GM12891 (cell line): ENCODE measurements at places on chromosomes 13 and 19.
A peak's percentile ranks its signal among the peaks of the same experiment; 100 is the strongest.

DNA sequence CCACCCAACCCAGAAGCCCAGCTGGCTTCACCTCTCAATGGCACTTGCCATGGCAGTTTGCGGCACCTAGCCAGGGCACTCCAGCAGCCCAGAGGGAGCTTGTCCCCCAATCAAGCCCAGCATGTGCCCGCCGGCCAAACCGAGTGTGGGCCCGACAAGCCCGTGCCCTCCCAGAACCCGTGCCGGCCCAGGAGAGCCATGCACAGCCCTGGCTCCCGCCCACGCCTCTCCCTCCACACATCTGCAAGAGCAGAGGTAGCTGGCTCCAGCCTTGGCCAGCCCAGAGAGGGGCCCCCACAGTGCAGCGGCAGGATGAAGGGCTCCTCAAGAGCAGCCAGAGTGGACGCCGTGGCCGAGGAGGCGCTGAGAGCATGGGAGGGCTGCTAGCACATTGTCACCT, 2278.0 kb upstream of the PCDH20 start:
- no peak for DNase-seq

GRCh38 chr19:2385053-2385721, 25.1 kb downstream of the TMPRSS9 start:
- DNase-seq: no peak

GRCh38 chr19:13437919-13438618, 68.2 kb downstream of the CACNA1A start:
- DNase-seq: no peak

- no peak for DNase-seq
These were observed 11.9 kb downstream of the MARK4 start for GRCh38 chr19:45263013-45263412.

- DNase-seq: no peak
These were observed 6.7 kb downstream of the SAFB2 start for GRCh38 chr19:5615756-5616327.

GRCh38 chr19:10553087-10553667, 9.5 kb downstream of the ATG4D start:
- no peak for DNase-seq

DNA sequence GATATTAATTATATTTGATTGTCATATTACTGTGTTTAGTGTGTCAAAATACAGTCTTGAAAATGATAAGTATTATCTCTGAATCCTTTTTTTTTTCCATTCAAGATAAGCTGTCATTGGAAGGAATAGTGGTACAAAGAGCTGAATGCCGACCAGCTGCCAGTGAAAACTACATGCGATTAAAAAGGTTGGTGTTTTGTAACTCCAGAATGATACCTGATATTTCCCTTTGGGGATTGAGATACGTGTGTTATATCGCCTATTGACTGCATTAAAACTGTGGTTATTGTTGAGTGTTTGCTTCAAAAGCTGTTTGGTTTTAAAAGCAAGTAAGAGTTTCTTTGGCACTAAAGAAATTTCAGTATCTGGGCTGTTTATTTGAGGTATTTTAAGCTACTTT, 6.5 kb upstream of the KCTD4 start:
- no peak for DNase-seq

DNA sequence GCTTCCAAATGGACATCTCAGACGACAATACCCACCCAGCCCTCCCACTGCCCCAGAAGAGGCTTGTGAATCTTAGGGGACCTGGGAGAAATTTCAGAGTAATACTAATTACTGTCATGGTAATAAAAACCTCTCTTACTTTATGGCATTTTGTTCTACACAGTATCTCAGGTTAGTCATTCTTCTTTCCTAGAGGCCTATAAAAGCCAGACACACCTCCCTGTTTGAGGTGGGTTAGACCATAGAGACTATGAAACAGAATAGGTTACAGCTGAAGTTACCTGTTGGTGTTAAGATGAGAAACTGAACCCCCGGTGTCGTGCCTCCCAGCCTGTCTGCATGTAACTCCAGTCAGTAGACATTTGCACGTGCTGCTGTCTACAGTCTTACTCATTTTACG, 113.9 kb downstream of the SLC7A1 start:
- no peak for DNase-seq

DNA sequence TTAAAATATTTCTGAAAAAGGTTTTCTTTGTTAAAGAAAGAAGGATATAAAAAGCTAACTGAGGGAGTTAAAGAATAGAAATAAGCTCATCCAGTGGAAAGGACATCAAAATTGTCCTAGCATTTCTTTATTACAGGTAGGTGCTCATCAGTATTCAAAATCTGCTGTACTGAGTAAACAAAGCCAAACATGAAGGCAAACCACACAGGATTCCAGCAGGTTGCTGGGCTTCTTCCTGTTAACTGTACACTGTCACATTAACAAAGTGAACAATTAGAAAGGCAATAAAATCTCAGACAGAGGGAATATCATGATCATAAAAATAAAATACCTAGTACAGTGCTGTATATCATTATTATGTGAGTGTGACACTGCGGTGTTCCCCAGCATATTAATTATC, 1541.0 kb downstream of the SLITRK5 start:
- DNase-seq: no peak

DNA sequence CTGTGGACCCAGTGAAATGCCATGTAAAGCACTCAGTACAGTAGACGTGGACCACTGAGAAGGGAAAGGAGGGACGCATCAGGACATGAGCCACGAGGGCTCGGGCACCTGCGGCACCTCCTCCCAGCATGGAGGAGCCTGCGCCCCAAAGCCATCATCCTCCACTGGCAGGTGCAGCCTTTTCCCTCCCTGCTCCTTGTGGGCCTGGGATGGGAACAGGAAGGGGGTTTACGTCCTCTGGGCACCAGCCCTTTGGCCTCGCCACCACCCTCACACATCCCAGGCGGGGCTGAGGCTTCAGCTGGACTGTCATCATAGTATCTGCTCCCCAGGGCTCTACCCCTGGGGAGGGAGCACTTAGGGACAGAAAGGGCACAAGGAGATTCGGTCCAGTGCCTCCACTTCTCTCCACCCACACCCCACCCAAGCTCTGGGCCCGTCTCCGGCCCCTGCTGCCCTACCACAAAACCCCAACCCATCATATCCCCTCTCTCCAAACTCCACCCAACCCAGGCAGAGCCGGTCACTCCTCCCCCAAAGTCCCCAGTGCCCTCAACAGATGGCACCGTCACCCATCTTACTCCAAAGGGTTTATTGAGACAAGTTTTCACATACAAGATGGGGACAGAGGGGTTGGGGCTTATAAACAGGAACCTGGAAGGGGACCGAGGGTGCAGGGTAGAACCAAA, 2.2 kb upstream of the PRKD2 start:
- DNase-seq: peak; percentile 66

DNA sequence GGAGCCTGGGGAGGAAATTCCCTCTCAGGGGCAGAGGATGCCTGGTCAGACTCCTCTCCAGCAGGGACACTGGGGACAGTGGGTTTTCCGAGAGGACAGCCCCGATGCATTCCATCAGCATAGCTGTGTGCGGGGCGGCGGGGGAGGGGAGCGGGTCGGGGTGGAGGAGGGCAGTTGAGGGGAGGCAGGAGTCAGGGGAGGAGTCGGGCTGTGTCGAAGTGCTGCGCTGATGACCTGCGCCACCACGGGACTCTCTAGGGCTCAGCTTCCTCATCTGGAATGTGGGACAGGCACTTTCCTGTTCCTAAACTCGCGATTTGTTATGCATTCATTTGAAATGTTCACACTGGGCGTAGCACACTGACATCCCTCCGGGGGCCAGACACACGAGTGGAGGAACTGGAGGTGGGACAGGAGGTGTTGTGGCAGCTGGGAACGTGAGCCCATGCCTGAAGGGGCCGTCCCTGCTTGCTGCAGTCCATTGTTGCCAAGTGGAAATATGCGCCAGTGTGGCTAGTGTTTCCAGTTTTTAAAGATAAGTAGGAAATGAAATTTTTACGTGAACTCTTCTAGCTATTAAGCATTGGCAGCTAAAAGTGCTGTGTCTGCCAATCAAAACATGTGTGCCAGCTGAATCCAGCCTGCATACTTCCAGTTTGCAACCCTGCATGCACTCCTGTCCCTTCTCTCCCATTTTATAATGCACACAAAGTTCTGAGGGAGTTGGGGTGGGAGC, 43.3 kb downstream of the FLT1 start:
- DNase-seq: no peak

- no peak for DNase-seq
These were observed at the start of gene STAP2 for GRCh38 chr19:4338441-4339355. STAP2 (minus strand) TSS chr19:4338827; CDS start chr19:4338753, 74 bp downstream.

- no peak for DNase-seq
These were observed 158.1 kb downstream of the ZNF486 start for GRCh38 chr19:20325151-20325550.

DNA sequence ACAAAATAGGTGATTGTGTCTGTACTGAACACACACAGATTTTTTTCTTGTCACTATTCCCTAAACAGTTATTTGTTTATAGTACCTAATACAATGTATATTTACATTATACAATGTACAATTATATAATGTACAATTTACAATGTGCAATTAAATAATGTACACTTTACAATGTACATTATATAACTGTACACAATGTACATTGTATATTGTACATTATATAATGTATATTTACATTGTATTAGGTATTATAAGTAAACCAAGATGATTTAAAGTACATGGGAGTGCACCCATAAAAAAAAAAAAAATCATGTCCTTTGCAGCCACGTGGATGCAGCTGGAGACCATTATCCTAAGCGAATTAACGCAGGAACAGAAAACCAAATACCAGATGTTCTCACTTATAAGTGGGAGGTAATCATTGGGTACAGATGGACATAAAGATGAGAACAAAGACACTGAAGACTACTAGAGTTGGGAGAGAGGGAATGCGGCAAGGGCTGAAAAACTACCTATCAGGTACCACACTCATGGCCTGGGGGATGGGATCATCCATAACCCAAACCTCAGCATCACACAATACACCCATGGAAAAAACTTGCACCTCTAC, 68.1 kb downstream of the ABCC4 start:
- no peak for DNase-seq

DNA sequence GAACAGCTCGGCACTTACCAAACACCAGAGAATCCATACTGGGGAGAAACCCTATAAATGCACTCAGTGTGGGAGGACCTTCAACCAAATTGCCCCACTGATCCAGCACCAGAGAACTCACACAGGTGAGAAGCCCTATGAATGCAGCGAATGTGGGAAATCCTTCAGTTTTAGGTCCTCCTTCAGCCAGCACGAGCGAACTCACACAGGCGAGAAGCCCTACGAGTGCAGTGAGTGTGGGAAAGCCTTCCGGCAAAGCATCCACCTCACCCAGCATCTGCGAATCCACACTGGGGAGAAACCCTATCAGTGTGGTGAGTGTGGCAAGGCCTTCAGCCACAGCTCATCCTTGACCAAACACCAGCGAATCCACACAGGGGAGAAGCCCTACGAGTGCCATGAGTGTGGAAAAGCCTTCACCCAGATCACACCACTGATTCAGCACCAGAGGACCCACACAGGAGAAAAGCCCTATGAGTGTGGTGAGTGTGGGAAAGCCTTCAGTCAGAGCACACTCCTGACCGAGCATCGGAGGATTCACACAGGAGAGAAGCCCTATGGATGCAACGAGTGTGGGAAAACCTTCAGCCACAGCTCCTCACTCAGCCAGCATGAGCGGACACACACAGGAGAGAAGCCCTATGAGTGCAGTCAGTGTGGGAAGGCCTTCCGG, 8.3 kb downstream of the ZNF135 start:
- DNase-seq: no peak

DNA sequence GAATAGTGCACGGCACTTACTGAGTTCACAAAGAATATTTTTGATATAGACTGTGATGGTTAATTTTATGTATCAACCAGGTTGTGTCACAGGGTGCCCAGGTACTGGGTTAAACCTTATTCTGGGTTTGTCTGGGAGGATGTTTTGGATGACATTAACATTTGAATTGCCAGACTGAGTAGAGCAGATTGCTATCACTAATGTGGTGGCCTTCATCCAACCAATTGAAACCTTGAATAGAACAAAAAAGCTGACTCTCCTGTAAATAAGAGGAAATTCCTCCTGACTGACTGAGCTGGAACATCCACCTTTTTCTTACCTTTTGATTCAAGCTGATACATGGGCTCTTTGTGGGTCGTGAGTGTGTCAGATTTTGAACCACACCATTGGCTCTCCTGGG, 1424.4 kb upstream of the MIR17HG start:
- DNase-seq: no peak

GRCh38 chr13:85216576-85216975, 582.6 kb downstream of the SLITRK6 start:
- no peak for DNase-seq

GRCh38 chr19:45601115-45601514, 897 bp downstream of the GPR4 start:
- no peak for DNase-seq

DNA sequence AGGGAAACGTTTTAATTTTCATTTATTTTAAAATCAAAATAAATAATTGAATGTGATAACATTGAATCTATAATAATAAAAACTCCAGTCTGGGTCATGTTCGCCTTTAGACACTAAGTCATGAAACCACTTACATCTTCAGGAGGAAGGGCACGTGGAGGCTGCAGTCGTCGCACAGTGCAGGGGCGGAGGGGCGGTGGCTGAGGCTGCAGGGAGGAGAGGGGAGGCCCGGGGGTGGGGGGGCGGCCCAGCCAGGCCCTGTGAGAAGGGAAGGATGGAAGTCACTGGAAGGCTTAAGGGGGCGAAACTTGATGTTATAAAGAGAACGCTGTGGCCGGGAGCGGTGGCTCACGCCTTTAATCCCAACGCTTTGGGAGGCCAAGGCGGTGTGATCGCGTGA, 14.9 kb upstream of the LATS2 start:
- DNase-seq: no peak

DNA sequence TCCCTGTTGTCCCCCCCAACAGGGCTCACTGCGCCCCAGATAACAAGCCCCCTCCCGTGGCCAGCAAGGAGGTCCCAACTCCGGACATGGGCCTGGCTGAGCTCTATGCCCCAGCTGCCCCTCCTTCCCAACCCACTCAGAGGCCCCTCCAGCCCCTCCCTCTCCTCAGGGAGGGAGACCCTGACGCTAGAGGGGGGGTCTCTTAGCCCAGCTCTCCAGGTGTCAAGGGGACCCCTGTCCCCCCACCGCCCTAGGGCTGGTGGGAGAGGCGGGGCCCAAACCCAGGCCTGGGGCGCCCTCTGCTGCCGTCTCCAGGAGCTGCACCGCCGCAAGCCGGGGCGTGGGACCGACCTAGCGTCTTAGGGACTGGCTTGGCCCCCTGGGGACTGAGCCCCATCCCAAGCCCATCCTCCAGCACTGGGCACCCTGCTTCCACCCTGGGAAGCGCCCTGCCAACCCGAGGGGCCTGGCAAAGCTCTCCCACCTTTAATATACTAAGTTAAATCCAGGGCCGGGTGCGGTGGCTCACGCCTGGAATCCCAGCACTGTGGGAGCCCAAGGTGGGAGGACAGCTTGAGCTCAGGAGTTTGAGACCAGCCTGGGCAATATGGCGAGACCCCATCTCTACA, 1.4 kb downstream of the GRIN3B start:
- peak; percentile 89 for DNase-seq

DNA sequence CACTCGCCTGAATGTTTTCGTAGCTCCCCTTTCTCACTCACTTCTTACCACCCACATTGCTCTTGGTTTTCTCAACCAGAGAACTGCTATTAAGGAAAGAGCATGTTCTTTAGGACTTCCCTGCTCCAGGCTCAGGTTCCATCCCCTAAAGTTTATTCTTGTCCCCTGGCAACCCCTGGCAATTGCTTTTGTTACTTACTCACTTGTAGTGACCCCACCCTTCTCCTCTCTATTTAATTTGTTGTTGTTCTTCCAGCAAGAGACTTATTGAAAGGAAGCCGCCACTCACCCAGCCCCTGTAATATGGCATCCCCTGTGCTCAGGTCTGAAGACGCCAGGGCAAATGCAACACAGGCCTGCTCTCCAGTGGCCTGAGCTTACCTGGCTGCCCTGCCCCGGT, 233.7 kb upstream of the SOX21 start:
- DNase-seq: no peak

- no peak for DNase-seq
These were observed 37.3 kb downstream of the CILP2 start for GRCh38 chr19:19575411-19575810.
